CD4-positive, alpha-beta T cell treated with Interleukin-10 for 1 hour (primary cell): ENCODE measurements at places on chromosomes 6 and 20.

DNA sequence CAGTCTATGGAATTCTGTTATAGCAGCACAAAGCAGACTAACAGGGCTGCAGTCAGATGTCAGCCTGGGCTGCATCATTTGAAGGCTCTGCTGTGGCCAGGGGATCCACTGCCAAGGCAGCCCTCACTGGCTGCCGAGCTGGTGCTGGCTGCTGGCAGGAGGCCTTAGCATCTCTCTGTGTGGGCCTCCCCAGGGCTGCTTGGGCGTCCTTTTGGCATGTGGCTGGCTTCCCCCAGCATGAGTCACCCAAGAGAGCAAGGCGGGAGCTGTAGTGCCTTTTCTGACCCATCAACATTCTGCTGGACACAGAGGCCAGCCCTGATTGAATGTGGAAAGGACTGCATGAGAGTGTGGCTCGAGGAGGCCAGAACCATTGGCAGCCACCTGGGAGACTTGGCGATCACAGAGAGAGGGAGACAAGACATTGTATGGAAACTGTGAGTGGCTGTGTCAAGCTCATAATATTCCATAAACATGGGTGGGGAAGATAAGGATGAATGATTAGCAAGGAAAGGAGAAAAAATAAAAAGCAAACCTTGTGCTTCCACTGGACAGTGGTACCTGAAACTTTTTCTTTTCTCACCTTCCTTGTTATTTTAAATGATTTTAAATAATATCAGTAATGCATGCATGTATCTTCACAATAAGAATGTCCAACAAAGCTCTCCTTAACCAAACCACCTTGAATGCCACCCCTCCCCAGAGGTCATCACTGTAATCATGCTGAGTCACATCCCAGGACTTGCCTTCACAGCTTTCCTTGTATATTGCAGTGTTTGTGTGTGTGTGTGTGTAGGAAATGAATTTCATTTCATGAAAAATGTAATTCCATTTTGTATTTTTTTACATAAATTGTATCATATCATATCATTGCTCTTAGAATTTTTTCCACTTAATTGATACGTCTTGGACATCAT, 55.0 kb upstream of the VSX1 start:
- DNase-seq, result no peak

GRCh38 chr6:56827908-56828649, 126.8 kb upstream of the BEND6 start:
- DNase-seq, result no peak

GRCh38 chr6:31888276-31889258, 8.9 kb downstream of the EHMT2 start:
- DNase-seq, result peak; percentile 54

GRCh38 chr6:33577106-33577535, 3.0 kb downstream of the BAK1 start:
- peak; percentile 42 for DNase-seq

DNA sequence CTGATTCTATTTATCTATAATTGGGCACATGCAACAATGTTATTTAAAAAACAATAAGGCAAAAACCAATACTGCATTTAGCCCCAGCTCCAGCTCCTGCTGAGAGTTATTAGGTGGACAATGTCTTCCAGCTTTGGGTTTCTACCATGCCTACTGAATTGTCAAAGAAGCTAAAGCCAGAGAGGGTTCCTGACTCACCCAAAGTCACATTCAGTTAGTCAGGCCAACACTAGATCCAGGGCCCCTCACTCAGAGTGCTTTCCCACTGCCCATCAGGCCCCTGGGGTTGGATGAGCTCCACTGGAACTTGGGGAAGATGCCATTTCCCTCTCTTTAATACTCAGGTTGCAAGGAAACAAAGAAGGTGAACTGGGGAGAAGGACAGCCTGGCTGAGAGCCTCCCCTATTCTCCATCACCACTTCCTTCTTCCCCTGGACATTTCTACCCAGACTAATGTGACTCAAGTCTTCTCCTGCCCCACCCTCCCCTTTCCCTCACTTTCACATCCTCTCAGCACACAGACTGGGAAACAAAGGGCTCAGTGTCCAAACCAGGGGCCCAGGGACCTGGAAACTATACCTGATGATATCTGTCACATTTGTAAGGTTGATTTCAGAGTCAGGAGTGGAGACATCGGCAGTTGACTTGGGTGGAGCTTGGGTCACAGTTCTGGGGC, 6.0 kb downstream of the TREM1 start:
- no peak for DNase-seq

DNA sequence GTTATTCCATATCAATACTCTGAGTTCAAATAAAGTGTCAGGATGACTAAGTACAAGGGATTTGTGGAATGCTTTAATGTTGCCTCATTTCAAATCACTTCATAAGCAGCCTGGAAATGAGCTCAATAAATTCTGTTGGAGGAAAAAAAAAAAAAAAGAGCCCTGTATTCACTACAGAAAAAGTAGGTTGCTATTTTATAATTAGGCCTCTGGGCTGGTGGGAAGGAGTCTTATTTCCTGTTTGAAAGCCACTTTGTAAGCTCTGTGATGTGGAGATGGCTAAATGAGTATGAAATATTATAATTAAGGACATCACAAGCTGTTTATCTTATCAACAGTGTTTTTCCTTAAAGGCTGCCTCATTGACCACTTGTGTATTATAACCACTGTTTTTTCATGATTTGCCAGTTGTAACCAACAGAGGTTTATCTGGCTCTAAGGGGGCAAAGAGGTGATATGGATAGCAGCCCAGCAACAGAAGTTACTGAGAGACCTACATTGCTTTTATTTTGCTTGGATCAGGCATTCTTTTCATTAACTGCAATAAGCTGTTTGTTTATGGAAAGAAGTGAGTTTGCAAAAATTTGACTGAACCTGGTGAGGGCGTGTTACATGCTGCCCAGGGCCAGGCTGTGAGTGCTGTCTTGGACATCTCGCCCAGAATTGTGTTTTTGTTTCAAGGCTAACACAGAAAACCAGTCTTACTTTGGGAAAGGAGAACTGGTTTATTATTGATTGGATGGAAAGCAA, 563.3 kb upstream of the MAP3K7 start:
- DNase-seq, result no peak

DNA sequence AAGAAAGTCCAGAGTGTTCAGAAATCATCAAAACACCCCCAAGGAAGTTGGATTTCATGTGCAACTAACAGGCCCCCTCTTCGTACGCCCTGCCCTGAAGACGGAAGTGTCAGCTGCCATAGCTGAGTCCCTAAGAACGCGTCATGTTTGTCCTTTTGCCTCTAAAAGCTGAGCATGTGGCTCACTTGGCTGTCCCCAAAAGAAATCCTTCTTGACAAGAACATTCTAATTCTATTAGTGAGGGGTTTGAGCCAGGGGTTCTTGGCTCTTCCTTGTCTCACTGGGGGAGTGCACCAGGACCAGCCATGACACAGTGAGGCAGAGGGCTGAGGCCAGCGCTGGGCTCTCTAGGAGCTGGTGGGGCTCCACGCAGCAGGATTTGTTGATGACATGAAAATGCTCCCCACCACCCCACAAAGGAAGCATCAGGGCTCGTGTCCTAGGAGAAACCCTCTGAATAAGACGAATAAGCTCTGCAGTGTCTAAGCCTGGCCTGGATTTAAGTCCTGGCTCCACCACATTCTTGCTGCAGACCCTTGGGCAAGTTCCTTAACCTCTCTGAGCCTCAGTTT, 20.0 kb upstream of the SPO11 start:
- DNase-seq, result no peak

DNA sequence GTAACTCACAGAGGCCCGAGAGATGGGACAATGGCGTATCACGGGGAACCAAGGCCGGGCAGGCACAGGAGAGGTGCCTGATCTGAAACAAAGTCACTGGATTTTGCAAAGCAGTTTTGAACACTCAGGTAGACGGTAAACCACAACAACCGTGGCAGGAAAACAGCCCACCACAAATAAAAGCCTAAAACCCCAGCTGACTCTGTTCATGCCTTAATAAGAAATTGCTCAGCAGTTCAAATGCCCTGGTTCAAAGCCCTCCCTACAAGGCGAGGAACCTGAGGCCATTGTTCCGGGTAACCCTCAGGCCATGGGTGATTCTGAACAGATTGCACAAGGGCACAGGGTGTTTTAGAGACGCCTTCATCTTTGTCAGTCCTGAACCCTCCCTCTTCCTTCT, 114.2 kb downstream of the MAP3K7 start:
- peak; percentile 50 for DNase-seq

DNA sequence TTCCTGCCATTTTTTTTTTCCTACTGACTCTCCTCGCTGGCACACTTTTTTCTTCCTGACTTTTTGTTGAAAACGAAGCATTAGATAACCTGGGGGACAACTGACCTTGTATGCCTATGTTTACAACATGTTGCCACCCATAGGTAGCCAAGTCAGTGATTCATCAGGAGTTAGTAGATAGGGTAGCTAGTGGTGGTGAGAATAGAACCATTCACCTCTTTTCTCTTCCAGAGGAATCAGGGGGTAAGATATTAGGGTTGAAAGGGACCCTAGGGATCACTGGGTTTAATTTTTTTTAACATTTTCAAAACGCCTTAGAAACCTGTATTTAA, 427.9 kb upstream of the FLRT3 start:
- DNase-seq, result no peak

DNA sequence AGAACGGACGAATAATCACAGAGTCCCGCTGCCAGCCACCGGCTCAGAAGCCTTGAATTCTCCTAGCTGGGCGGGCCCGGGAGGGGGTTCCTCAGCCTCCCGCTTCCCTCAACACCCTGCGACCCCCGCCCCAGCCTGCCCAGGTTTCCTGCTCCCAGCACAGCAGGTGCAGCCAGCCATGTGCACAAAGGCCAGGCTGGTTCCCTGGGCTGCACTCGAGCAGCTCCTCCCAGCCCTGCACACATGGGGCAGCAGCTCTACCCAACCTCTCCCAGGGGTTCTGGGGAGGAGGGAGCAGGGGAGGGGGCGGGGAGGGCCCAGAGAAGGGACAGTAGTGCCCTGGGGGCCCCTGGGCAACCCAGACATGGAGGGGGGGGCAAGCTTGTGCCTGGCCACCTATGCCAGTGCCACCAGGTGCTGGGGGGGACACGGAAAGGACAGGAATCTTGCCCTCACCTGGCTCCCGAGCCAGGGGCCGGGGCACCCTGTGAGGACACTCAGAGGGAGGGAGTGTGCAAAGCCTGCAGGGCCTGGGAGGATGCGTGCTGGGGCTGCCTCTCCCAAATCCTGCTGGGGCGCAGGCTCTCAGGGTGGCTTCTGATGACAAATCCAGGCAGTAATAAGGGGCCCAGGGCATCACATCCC, 1.2 kb upstream of the NTSR1 start:
- DNase-seq, result no peak

GRCh38 chr6:6749702-6750491, 161.4 kb downstream of the LY86 start:
- DNase-seq, result peak; percentile 1

- no peak for DNase-seq
Measured at GRCh38 chr6:41976794-41977484, 35.3 kb upstream of the CCND3 start.

GRCh38 chr6:167093922-167094432, 28.9 kb upstream of the CCR6 start:
- peak; percentile 81 for DNase-seq

DNA sequence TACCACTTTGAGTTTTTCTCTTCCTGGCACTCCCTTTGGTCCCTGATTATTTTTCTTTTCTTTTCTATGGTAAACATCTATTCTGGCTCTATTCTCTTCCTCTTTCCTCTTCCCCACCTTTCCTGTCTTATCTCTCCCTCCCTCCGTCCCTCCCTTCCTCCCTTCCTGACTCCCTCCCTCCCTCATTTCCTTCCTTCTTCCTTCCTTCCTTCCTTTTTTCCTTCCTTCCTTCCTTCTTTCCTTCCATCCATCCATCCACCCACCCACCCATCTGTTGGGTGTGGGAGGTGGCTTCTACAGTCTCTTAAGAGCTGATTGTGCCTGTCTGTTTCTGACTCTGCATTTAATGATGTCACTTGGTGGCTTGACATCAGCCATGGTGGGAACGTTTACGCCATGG, 43.5 kb upstream of the GTSF1L start:
- DNase-seq, result no peak

GRCh38 chr6:145036848-145037567, 698.3 kb downstream of the EPM2A start:
- DNase-seq, result no peak

DNA sequence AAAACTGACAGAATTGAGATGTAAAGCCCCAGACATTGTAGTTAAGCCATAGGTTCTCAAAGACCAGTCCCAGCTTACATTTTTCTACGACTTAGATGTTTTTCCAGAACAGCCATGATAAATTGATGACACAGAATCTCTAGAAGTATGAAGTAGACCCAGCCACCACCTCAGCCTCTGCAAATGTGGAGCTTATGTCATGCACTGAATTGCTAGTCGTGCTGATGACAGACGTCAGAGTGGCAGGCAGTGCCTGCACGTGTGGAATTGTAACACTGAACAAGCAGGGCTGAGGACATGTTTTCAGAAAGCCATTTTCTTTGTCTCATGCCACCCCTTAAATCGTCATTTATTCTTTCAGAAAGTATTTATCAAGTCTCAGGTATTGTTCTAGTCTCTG, 72.4 kb upstream of the TMEM181 start:
- DNase-seq, result no peak

GRCh38 chr6:33445119-33445603, 9.2 kb upstream of the ZBTB9 start:
- DNase-seq, result no peak

- no peak for DNase-seq
Measured at GRCh38 chr6:168440520-168441433, at the start of gene SMOC2. SMOC2 (plus strand) TSS chr6:168441184; CDS start chr6:168441371, 187 bp downstream.

DNA sequence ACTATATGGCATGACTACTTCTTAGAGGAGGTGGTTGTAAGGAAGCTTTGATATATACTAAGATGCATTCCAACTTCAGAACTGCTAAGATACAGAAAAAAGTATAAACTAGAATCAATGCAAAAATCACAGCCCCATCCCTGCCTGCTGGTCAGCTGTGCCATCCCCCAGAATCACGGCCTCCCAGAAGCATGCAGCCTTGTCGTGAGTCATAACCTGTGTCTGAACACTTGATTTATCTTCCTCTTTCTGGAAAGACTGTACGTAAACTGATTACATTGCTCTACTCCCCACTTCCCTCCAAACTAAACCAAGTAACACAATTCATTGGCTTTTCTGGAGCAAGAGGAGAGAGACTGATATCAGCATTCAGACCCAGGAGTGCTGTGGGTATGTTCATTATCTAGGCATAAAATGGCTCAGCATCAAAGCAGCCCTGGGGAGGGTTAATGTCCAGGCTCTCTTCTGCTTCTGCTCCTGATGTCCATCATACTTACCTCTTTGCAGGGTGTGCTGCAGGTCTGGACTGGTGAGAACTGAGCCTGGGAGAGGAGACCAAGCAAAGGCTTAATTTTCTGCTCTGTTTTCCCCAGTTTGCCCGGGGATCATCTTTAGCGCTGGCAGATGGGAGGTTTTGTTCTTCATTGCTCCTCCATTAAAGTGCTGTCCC, 18.4 kb downstream of the SCP2D1 start:
- DNase-seq, result no peak

DNA sequence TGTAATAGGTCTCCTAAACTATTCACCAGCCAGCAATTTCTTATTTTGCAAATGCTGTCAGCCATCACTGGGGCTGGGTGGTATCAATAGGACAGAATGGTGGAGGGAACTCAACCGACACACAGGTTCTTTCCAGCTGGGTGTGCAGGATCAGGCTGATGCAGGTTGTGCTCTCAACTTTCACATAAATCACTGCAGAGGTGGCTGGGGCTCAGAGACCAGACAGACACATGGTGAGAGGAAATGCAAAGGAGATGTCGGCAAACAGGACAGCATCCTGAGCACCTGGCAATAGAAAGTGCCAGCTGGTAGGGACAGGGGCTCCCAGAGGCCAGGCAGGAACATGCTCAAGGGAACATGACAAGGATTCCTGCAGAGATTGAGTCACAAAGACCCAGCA, 254.9 kb downstream of the SOD2 start:
- DNase-seq, result no peak

GRCh38 chr6:16249971-16250370, 11.6 kb downstream of the GMPR start:
- DNase-seq, result no peak
